ENCODE measurements at places on chromosomes 16 and 17.
A peak's percentile ranks its signal among the peaks of the same experiment; 100 is the strongest.

DNA sequence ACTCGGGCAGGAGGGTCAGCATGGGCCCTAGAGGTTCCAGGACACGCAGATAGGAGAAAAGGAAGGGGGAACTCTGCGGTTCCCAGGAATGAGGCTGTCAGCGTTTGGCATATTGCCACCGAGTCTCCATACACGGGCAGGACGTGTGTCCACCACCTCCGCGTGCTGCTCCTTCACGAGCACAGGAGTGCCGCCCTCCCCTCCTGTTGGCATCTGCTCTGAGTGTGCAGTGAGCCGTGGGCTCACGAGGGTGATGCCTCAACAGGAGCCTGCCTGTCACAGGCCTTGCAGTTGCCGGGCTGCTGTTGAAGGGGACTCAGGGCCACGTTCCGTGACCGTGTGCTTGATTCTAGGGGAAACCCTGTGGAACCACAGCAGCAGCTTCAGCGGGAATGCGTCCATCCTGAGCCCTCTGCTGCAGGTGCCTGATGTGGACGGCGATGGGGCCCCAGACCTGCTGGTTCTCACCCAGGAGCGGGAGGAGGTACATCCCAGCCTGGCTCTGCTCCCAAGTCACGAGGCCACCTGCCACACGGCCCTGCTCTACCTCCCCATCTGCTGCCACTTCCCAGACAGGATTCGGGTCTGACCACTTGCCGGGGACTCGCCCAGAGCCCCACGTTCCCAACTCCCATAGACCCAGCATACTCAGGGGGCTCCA lies 14.6 kb downstream of the RGS11 start:
- DNase-seq = no peak

- no peak for DNase-seq
Measured at GRCh38 chr17:78173097-78173715, 4.8 kb downstream of the SYNGR2 start.

DNA sequence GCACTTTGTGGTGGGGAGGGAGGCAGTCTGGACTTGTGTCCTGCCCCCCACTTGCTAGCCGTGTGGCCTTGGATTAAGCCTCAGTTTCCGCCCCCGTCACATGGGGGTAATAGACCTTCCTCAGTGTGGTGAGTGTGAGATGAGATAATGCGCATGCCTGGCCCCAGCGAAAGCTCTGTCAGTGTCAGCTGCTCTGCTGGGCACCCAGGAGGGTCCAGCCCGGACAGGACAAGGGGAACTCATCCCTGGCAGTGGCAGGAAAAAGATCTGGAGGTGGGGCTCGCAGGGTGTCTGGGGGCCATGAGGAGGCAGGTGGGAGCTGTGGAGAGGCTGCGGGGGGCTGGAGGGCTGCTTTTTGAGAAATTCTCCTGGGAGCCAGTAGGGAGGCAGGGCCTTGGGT lies 63.5 kb downstream of the SRCIN1 start:
- no peak for DNase-seq

DNA sequence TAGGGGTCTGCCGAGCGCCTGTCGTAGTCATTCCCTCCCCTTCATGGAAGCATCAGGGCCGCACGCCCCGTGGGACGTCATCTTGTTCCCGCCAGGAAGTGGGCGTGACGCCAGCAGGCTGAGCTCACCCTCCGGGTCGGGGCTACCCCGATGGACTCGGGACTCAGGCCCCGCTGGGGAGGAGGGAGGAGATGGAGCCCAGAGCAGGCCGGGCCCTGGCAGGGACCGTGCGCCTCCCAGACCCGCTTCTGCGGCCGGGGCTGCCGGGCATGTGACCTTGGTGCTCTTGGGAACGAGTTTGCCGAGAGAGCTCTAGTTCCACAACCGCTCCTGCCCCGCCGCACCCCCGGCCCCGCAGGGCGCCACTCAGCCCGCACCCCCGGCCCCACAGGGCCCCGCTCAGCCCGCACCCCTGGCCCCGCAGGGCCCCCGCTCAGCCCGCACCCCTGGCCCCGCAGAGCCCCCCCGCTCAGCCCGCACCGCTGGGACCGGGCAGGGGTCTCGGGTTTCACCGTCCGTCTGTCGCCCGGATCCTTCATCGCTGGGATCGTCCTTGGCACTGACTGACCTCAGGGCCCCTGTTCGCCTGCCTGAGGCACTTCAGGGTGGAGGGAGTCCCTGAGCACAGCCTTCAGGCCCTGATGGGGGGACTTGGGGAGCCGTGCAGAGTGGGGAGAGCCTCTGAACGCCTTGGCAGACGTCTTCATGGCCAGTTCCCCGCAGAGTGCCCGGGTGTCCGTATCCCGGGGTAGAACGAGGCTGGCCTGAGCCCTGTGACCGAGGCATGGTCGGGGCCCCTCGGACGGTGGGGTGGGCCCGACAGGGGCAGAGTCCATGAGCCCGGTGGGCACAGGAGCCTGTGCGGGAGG lies 5.8 kb downstream of the CACNA1H start:
- no peak for DNase-seq

DNA sequence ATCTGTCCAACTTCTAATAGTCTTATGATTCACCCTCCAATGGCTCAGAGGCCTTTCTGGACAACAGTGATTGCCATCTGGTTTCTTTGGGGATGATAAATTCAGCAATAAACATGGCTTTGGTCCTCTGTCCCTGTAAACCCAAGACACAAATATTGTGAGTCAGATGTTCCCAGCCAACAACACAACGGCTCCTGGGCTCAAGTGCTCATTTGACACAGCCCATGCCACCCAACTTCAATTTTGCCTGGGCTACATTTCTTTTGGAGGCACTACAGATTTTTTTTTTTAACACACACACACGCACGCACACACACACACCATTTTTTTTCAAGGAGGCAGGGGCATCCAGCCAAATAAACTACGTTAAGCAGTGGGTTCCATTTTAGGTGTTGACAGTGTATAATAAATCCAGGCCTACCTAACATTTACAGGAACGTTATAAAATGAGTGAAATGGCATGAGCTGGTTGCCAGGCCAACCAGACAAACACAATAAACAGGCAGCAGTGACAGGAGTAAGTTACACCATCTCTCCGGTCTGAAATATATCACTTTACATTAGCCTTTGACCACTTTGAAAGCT lies 939.9 kb upstream of the SOX9 start:
- peak; percentile 59 for DNase-seq

GRCh38 chr17:18191236-18191667 lies 7.6 kb downstream of the ALKBH5 start:
- no peak for DNase-seq

DNA sequence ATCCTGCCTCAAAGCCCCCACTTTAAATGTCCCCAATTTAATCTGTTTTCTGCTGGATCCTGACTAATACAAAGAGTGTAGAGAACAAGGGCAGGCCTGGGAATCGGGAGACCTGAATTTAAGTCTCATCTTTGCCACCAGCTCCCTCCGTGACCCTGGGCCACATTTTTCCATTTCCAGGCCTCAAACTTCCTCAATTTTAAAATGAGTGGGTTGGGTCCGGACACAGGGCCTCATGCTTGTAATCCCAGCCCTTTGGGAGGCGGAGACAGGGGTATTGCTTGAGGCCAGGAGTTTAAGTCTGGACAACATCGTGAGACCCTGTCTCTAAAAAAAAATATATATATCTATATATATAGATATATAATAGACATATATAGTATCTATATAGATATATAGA lies 61.4 kb downstream of the SRL start:
- DNase-seq = no peak

GRCh38 chr16:19690196-19690595 lies 27.8 kb downstream of the KNOP1 start:
- DNase-seq = no peak

DNA sequence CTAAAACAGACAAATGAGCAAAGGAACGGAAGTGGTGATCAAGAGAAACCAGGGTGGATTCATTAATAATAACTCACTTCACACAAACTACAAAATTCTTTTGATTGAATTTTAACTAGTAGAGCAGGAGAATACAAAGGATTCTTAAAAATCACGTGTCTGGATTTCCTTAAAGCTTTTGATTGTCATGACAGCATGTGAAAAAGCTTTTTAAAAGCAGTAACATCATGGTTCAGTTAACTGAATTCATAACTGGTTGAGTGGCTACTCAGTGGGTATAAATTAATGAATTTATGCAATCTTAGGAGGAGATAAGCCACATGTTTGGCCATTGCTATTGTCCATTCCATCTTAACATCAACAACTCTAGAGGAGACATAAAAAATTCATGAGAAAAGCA lies 333.2 kb downstream of the SLC39A11 start:
- DNase-seq = no peak

- no peak for DNase-seq
Measured at GRCh38 chr16:16158741-16159374, 64.4 kb downstream of the ABCC6 start.

DNA sequence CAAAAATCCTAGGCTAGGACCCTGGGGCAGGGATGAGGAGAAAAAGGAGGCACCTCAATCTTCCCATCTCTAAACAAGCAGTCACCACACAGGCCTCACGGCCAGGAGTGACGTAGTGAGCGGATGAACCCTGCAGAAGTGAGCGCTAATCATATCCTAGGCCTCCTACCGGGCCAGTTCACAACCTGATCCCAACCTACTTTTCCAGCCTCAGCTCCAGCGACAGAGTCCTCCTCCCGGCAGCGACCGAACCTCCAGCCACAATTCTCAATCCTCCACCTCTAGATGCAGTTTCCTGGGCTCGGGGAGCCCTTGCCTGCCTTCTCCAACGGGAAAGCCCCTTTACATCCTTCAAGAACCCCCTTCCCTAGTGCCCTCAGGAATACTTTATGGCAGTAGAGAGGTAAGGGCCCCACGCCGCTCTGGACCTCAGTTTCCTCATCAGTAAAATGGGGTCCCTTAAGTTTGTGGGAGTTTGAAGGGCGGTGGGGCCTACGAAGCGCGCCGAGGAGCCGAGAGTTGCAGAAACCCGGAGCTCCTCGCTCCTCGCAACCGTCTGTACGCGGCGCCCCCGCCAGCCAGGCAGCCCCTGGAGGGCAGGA lies 1.4 kb downstream of the ZNF668 start:
- peak; percentile 61 for DNase-seq

DNA sequence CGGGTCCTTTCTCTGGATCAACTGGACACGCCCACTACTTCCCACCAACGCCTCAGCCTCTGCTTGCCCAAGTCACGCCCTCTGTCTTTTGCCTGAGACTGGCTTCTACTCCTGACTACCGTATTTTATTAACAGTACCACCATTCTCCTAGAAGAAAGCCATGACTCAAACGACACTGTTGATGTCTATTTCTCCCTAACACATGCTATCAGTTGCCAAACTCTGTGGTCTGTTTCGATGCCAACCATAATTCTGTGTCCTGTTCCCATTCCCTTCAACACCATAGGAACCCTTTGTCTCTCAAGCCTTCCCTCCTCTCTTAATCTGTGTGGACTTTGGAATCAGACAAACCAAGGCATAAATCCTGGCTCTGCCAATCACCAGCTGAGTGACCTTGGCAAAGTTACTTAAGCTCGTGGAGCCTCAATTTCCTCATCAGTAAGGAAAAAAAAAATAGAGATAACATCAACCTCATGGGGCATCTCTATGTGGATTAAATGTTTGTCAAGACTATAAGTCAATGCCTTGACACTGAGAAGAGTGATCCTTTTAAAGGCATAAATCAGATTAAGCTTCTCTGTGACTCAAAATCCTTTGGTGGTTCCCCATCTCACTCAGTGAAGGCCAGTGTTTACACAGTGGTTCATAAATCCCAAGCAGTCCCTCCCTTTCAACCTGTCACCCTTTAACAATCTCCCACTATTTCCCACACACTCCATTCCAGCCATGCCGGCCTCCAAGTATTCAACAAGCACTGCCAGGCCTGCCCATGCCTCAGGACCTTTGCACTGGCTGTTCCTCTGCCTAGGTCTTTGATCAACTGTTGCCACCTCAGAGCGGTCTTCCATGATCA lies 45.6 kb downstream of the ERN1 start:
- no peak for DNase-seq

DNA sequence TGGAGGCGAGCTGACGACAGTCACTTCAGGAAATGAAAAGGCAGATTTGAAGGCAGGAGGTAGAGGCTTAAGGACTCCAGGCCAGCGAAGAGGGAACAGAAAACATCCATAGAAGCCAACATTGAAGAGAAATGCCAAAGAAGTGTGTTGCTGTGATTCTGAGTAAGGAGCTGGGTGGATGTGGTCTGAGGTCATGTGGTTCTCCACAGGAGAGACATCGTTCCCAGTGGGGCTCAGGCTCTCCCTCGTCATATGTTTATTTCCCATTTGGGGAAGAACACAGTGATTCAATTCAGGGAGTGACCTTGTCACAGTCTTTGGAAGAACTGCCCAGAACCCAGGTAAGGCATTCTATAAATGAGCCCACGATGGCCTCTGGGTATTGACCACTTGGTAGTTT lies 6.6 kb upstream of the PMP22 start:
- no peak for DNase-seq

Measured in muscle of back (tissue), 13 donors.